ENCODE measurements at places on chromosomes 7 and 10.

DNA sequence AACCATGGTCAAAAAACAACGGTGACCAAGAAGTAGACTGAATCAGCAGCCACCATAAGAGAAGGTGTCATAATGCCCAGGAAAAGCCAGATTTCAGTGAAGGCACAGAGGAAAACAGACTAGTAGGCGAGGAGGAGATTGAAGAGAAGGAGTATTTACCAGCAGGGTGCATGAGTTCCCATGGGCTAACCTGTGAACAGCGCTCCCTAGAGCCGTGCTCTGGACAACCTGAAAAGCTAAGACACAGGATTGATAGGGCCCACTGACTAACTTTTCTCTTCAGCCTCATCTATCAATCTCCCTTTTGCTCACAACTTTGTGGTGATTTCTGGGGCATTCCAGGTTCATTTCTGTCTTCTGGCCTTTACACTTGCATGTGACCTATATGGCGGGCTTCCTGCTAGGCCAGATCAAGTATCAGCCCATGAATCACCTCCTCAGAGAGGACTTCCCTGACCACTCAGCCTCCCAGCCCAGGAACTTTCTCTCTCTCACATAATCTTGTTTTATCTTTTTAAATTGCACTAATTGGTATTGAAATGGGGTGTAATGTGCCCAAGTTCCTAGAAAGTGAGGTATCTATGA, 12.8 kb downstream of the ANKRD22 start:
- DNase-seq = no peak

GRCh38 chr7:101818287-101819071, 1.1 kb downstream of the CUX1 start:
- no peak for DNase-seq

- DNase-seq = no peak
These were observed 5.1 kb upstream of the NAMPT start for GRCh38 chr7:106289848-106290247.

- no peak for DNase-seq
These were observed 1126.4 kb upstream of the GHITM start for GRCh38 chr10:83012866-83013265.

GRCh38 chr7:157255201-157255606, 81.6 kb upstream of the DNAJB6 start:
- no peak for DNase-seq

- DNase-seq = no peak
These were observed 66.6 kb downstream of the RBM33 start for GRCh38 chr7:155711081-155711480.

DNA sequence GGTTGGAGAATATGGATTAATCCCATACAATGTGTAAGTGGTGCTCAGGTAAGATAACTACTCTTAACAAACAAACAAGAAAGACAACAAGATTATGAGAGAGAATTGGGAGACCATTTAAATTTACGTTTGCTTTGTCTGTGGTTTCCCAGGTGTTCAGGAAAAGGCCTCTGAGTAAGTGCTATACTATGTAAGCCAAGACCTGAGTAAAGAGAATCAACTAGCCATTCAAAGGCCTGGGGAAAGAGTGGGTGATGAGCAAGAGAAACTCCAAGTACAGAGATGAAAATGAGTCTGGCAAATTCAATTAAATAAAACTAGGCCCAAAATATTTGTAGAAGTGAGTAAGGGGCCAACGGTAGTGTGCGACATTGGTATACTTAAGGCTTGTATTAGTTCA, 9.9 kb downstream of the CSTF2T start:
- no peak for DNase-seq

DNA sequence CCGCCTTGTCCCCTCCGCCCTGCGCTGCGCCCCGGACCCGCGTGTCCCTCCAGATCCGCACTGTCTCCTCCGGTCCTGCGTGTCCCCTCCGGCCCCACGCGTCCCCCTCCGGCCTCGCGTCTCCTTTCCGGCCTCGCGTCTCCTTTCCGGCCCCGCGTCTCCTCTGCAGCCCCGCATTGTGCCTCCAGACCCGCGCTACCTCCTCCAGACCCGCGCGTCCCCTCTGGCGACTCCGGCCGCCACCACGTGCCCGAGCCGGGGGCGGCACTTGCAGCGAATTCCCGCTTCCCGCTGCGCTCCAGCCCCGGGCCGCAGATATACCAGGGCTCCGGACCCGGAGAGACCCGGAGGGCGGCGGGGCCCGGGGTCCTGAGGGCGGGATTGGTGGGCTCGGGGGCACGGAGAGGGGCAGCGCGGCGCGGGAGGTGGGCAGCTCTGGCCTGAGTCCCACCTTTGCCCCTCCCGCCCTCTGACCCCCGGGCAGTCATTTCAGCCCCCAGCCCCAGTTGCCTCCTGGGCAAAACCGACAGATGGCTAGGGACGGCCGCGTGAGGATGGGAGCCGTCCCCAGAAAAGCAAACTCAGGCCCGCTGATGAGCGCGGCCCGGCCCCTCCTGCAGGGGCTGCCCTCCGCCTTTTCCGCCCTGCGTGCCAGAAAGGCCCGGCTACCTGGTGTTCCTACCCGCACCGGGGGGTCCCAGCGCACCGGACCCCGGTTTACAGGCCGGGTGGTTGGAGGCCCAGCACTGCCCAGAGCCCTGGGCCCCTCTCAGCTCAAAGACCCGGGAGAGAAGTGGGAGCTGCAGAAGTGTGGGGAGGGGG, 56.5 kb downstream of the RBM17 start:
- DNase-seq = no peak

DNA sequence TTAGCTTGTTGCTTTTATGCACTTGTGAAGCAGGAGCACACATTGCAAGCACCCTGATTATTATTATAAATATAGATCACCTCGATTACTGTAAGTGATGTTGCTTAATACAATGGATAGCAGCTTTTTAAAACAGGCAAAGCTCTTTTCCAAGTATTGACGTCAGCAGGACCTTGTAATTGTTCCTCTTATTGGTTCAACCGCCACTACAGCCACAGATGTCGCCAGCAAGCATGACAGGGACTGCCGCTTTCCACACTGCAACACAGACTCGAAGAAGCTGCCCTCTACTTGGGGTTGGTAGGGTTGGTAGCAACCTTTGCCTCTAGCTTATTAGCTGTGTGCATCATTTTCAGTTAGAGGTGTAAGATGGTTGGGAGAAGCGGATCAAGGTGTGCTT, 167.6 kb downstream of the ZNF365 start:
- DNase-seq = no peak

DNA sequence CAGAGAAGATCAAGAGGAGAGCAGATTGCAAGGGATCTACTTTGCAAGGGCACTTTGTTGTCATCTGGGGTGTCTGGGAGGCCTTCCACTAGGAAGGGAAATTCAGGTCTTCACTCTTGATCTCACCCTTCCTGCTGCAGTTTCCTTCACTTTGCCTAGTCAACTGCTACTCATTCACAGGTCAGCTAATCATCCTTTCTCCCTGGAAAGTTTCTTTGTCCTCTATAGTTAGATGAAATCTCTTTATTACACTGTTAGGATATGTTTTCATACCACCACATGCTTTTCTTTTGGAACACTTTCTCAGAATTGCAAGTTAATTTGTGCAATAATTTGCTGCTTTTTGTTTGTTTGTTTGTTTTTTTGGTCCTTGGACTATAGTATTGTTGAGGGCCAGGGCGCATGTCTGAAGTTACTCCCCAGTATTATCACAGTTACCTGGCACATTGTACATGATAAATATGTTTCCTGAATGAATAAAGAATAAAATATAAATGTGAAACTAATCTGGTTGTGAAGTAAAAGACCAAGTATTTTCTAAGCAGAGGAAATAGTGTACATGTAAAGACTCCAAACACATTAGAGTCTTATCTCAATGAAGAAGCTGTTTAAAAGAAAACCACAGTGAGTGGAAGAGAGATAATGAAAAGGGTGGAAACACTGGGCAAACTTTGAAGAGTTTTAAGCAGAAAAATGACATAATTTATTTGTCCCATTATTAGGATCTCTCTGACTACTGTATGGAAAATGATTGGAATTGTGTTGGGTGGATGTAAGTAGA, 139.9 kb upstream of the DGKB start:
- DNase-seq = no peak

All from activated naive CD4-positive, alpha-beta T cell treated with Interleukin-2 at 50 U/mL for 16 hours (primary cell).